Renal cortical epithelial cell (primary cell): ENCODE measurements at places on chromosomes 4 and X.

DNA sequence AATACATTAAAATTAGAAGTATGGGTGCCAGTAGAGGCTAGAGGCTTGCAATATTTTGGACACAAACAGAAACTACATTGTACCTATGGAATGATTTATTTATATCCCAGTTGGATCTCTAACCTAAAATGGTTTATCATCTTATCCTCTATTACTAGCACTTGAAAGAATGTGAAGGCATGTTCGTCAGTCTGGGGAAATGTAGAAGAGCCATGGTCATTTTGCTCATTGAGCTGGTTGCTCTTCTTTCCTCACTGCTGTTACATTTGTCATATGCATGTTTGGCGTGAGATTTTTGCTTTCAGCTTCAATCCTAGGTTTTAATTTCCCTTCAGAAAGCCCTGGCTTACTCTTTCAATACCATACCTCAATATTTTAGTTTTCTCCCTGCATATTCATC, 82.4 kb upstream of the MYOZ2 start:
- no peak for DNase-seq

DNA sequence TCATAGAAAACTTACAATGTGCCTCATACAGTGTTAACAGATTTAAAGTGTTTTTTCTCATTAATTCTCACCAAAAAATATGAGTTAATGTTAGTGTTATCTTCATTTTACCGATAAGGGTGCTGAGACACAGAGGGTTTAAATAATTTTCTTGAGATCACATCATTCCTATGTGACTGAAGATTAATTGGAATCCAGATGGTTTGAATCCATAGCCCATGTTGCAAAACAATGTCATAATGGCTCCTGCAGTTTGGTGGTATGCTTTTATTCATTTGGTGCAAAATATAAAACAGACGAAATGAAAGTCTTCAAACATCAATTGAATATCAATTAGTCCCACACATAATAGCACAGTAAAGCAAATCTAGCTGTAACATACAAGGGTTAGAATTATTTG, 512.2 kb downstream of the FSTL5 start:
- no peak for DNase-seq

GRCh38 chr4:26520728-26521450, 30.6 kb upstream of the CCKAR start:
- no peak for DNase-seq

DNA sequence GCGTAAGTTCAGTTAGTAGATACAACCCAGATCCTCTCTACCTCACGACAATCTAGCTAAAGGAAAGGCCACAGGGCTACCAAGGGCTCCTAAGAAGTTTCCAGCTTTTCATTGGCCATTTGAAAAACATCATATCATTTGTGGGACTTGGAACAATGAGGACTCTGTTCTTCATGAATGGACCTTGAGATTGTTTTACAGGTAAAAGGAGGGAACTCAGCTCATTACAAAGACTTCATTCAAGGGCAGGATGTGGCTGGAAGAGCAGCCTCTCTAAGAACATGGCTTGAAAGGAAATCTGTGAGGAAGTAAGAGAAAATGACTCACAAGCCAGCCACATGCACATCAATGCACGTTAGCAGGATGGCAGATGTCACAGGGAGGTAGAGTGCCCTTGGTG, 105.9 kb upstream of the SLC7A11 start:
- no peak for DNase-seq

DNA sequence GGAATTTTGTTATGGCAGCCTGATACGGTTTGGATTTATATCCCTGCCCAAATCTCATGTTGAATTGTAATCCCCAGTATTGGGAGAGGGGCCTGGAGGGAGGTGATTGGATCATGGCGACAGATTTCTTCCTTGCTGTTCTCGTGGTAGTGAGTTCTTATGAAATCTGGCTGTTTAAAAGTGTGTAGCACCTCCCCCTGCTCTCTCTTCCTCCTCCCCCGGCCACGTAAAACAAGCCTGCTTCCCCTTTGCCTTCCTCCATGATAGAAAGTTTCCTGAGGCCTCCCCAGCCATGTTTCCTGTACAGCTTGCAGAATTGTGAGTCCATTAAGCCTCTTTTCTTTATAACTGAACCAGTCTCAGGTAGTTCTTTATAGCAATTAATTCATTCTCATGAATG, 37.9 kb downstream of the SUPT20HL2 start:
- no peak for DNase-seq

GRCh38 chr4:174600391-174600790, 78.1 kb upstream of the HPGD start:
- DNase-seq: no peak

- no peak for DNase-seq
Observed at GRCh38 chrX:24148121-24148520, 1.4 kb upstream of the ZFX start.

DNA sequence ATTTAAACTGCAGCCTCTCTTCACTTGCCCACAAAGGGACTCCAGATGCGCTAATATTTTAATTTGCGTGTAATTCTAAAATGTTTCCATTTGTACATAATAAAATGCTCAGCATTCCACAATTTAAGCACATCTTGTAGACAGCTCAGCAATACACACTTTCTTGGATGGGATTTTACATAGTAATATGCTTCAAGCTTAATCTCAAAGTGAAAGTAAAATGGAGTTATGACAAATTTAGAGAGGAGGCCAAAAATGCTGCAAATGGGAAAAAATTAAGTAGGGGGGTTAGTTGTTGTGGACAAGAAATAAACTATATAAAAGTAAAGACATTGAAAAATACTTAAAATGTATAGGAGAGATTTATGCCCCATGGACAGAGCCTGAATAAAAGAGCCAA, 149.1 kb downstream of the FBXO8 start:
- no peak for DNase-seq

- DNase-seq: peak; percentile 25
Observed at GRCh38 chr4:6986072-6986780, 56.9 kb upstream of the TADA2B start.

DNA sequence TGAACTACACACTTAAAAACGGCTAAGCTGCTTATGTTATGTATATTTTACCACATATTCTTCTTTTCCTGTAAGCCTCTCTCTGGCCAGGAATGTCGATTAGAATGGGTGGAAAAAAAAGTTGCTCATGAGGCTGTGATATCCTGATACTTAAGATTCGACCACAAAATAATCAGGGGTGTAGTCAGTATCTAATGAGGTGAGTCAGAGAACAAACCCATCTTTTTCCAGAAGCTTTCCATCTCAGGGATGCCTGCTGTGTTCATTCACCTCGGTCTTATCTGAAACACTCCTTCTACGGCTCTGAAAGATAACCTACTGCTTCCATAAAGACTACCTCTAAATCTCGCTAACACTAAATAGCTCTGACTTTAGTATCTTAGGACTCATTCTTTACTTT, 142.7 kb upstream of the MAP3K15 start:
- DNase-seq: no peak

DNA sequence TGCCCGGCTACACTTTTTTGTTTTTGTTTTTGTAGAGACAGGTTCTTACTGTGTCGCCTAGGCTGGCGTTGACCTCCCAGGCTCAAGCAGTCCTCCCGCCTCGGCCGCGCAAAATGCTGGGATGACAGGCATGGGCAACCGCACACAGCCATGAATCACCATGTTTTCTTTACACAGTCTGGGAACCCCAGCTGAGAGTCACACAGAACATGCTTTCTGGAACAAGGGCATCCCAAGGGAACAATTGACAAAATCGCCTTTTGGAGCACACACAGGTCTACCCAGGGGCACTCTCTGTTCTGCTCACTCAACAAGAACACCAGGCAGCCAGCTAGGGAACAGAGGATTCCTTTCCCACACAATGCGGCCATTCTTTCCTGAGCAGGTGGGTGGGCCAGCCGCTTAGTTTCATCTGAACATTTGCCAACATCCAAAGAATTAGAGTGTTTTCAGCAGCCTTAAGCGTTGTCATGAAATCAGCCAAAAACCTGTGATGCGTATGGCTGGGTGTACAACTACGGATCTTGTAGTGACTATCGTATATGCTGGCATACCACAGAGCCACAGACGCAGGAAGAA, 15.7 kb downstream of the PRKX start:
- DNase-seq: peak; percentile 98

DNA sequence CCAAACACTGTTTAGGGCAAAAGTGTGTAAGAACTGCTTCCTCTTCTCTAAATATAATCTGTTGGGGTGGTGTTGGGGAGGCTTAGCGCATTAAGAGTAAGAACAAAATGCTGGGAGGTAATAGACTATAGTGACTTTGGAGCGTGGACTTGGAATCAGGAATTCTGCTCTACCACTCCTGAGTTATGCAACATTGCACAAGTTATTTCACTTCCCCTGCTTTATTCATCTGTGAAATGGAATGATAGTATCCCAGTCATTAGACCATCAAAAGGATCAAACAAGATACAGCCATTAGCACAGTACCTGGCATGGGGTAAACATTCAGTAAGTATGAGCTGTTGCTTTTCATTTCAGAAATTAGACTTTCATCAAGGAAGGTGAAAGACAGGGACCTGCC, 58.7 kb downstream of the IGFBP7 start:
- peak; percentile 69 for DNase-seq

- no peak for DNase-seq
Observed at GRCh38 chr4:89314291-89314690, 6.7 kb upstream of the GPRIN3 start.

DNA sequence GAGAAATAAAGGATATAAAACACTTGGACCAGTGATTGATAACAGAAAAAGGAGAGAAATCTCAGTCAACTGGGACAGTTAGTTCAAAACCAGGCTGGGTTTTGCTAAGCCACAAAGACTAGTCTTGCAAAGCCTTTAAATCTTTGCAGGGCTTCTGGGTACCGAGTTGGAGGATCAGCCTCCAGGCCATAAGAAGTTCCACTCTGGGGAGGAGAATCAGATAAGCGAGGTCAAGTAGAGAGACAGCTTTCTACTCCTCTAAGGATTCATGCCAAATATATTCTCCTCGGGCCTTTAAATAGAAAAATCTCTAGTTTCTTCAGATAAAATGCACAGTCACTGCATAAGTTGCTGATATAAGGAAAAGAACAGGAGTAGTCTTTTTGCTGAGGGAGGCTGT, 92.7 kb downstream of the MFAP3L start:
- no peak for DNase-seq

GRCh38 chr4:83234902-83235644, 49.5 kb downstream of the COQ2 start:
- no peak for DNase-seq

GRCh38 chr4:155906554-155907247, 3.2 kb downstream of the TDO2 start:
- peak; percentile 87 for DNase-seq

DNA sequence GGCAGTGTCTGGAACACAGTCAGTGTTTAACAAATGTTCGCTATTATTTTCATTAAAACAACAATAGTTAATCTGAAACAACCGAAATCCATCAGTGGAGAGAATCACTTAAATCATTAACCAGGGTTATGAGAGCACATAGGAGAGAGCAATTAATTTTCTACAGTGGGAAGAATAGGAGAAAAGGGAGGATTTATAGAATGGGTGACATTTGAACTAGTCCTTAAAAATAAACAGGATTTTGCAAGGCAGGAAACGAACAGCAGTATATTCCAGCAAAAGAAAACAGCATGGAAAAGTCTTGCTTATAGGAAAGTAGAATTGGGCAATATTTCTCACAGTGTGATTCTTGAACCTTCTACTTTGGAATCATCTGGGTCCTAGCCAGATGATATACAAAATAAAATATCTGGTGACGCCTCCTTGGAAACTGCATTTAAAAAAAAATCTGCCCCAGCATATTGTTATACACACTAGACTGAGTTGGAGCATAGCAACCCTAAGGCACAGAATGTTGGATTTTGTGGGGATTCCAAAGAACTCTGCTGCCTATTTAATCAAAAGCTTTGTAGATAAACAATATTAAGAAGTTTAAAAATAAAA, 56.1 kb downstream of the INTS12 start:
- DNase-seq: peak; percentile 91

DNA sequence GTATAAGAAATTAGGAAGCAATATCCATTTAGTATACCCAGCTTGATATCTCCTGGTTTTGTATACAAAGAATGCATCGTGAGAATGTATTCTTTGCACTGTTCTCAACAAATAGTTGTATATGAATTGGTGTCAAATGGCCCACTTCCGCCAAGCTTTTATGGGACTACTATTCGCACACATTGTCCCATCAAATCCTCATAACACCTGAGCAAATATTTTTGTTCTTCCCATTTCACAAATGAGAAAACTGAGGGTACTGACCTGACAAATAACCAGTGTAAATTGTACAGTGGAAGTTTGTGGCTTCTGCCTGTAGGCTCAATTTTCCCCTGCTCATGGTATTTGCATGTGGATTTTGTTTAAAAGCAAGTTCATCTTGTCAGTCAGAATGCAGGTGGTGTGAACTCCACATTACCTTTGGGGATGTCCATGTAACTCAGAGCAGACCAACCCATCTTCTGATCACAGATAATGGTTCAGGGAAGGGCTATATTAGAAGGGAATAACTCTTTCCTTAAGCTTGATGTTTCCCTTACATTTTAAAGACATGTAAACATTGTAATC, 51.5 kb upstream of the FAM241A start:
- no peak for DNase-seq

- no peak for DNase-seq
Observed at GRCh38 chrX:82666355-82666754, 841.7 kb upstream of the POU3F4 start.

DNA sequence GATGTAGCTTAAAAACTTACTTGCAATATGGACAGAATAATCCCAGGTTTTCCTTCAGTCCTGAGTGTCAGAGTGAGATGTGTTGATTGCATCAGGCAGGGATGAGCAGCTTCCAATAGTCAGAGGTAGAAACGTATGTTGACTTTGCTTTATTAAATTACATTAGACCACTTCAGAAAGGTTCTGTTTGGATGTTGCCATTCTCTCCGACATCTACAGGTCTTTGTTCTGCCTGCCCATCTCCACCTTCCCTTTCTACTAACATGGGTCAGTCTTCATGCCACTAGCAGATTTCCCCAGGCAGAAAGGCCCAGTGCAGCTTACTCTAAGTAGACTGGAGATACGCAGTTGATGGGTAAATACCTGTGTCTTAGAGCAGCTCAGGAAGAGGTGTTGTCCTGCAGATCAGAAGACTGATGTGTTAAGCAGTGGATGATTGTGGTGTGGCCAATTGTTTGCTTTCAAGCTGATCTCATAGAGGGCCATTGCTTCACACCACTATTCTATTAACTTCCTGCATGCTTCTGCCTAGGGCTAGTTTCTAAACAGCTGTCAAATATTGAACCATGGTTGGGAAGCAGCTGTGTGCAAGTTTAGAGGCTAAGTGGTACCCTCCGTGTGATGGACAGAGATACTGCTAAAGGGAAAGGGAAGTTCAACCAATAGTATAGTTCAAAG, 1.8 kb downstream of the FRMPD4 start:
- peak; percentile 22 for DNase-seq
